ENCODE measurements at places on chromosomes 2 and 18.
A peak's percentile ranks its signal among the peaks of the same experiment; 100 is the strongest.

- H3K4me3 ChIP-seq, result no peak overlapping the region
- no peak for DNase-seq
- no peak overlapping the region for H3K27ac ChIP-seq
- no peaks in the 10 kb centered on the region for H3K27me3 ChIP-seq
- no peaks in the 10 kb centered on the region for H3K4me1 ChIP-seq
Observed at GRCh38 chr2:159076241-159076640, 107.8 kb downstream of the TANC1 start.

- no peaks in the 10 kb centered on the region for H3K27me3 ChIP-seq
- no peaks in the 10 kb centered on the region for H3K4me1 ChIP-seq
- H3K27ac ChIP-seq, result no peak overlapping the region
- H3K4me3 ChIP-seq, result no peak overlapping the region
Observed at GRCh38 chr18:35114305-35114704, 73.1 kb downstream of the MAPRE2 start.

GRCh38 chr2:138610201-138610953, 108.8 kb downstream of the SPOPL start:
- H3K4me1 ChIP-seq, result no peaks in the 10 kb centered on the region
- H3K27ac ChIP-seq, result no peak overlapping the region
- H3K36me3 ChIP-seq, result no peaks in the 10 kb centered on the region
- no peak for DNase-seq
- no peak overlapping the region for H3K4me3 ChIP-seq
- H3K27me3 ChIP-seq, result no peaks in the 10 kb centered on the region

DNA sequence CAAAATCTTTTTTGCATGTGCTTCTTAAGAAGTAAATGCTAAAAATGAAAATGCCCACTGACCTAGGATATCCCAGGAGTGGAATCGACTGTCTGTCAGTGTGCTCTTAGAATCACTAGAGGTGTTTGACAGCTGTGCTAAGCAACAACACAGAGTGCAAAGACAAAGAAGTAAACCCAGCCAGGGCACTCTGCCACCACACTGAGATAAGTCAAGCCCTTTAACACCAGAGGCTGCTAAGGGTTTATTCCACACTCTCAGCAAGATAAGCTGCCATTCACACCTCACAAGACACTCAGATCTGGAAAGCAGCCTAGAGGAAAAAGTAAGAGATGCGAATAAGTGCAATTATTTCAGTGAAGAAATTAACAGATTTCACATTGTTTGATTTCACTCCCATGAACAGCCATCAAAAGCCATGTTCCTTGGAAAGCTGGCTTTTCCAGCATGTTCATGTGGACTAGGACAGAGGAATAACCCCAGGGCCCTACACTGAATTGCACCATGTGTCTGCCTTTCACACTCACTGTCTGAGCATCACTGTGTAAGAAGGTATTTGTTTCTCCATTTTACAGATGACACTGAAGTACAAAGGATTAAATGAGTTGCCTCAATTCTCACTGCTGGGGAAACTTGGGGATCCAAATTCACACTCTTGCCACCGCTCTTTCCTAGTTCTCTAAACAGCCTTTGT, 6.0 kb upstream of the BMP10 start:
- H3K4me3 ChIP-seq, result no peak overlapping the region
- H3K27me3 ChIP-seq, result no peaks in the 10 kb centered on the region
- no peak overlapping the region for H3K27ac ChIP-seq
- DNase-seq, result peak; percentile 77
- H3K36me3 ChIP-seq, result no peaks in the 10 kb centered on the region

GRCh38 chr18:55748227-55748738, 160.3 kb upstream of the TCF4 start:
- DNase-seq, result peak; percentile 98
- no peak overlapping the region for H3K27ac ChIP-seq
- no peaks in the 10 kb centered on the region for H3K27me3 ChIP-seq
- no peaks in the 10 kb centered on the region for H3K36me3 ChIP-seq
- peaks cover 13% of the 10 kb centered on the region for H3K4me1 ChIP-seq
- no peak overlapping the region for H3K4me3 ChIP-seq

- no peak overlapping the region for H3K4me3 ChIP-seq
- H3K27ac ChIP-seq, result no peak overlapping the region
- DNase-seq, result no peak
- H3K4me1 ChIP-seq, result no peaks in the 10 kb centered on the region
Observed at GRCh38 chr2:239129147-239129920, 271.5 kb downstream of the HDAC4 start.

DNA sequence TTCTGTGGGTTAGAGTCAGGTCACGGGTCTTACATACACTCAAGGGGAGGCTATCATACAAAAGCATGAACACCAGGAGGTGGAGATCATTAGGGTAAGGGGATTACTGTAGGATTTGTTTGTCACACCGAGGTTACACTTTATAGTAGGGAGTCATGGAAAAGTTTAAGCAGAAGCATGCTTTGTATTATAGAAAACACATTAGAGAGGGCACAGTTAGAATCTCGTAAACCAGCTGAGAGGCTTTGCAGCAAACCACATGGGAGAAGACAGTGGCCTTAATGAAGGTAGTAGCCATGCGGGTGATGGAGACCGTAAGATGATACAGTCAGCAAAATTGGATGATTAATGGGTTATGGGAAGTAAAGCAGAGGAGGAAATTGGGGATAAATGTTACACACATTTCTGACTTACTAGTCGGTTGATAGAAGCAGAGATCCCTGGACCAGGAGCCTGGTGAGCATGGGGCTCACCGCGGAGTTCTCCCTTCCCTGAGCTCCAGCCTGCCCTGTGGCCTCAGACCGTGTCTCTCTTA, 75.6 kb downstream of the MAPRE2 start:
- H3K4me3 ChIP-seq, result no peak overlapping the region
- H3K27me3 ChIP-seq, result no peaks in the 10 kb centered on the region
- DNase-seq, result no peak
- H3K27ac ChIP-seq, result no peak overlapping the region

DNA sequence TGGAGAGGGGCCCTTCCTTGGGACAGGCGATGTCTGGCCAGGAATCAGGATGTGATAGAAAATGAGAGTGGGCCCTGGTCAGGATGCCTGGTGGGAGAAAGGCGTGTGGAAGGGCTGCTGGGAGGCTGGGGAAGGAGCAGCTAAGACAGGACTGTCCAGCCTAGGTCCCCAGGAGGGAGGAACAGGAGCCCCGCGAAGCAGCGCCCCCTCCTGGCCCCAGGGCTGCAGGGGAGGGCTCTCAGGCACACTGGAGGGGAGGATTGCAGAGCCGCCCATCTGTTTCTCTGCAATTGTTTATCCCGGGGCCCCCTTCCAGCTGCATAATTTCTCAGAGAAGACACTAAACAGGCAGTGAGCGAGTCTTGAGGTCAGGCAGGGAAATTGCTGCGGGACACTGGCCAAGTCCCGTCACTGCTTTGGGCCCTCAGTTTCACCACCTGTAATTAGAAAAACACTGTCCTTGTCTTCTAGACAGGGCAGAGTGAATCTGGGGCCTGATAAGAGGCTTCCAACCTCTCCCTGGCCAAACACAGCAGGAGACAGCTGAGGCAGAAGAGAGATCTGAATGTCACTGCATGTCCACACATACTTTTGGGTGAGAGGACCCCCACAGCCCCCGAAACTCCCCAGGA, 3.9 kb upstream of the NPPC start:
- no peak overlapping the region for H3K27ac ChIP-seq
- H3K27me3 ChIP-seq, result peaks cover 21% of the 10 kb centered on the region
- H3K36me3 ChIP-seq, result no peaks in the 10 kb centered on the region
- no peaks in the 10 kb centered on the region for H3K4me1 ChIP-seq
- no peak overlapping the region for H3K4me3 ChIP-seq
- DNase-seq, result peak; percentile 43

- no peaks in the 10 kb centered on the region for H3K4me1 ChIP-seq
- DNase-seq, result peak; percentile 11
- H3K27me3 ChIP-seq, result no peaks in the 10 kb centered on the region
- H3K27ac ChIP-seq, result no peak overlapping the region
- no peaks in the 10 kb centered on the region for H3K36me3 ChIP-seq
Observed at GRCh38 chr18:32920796-32921787, 148.3 kb upstream of the KLHL14 start.

- H3K36me3 ChIP-seq, result no peaks in the 10 kb centered on the region
- no peak overlapping the region for H3K4me3 ChIP-seq
- DNase-seq, result no peak
- H3K27me3 ChIP-seq, result no peaks in the 10 kb centered on the region
- no peak overlapping the region for H3K27ac ChIP-seq
Observed at GRCh38 chr2:98985905-98986666, 50.1 kb upstream of the CRACDL start.

- H3K27ac ChIP-seq, result no peak within 1 kb of the TSS
- no peaks in the 10 kb centered on the region for H3K4me1 ChIP-seq
- H3K27me3 ChIP-seq, result peaks cover 29% of the 10 kb centered on the region
- no peaks in the 10 kb centered on the region for H3K36me3 ChIP-seq
- H3K4me3 ChIP-seq, result no peak within 1 kb of the TSS
- peak; percentile 45 for DNase-seq
Observed at GRCh38 chr2:70790136-70790828, at the start of gene FIGLA. Gene FIGLA, minus strand, starts transcription at chr2:70790643. Its CDS starts 5 bp downstream, at chr2:70790638.

DNA sequence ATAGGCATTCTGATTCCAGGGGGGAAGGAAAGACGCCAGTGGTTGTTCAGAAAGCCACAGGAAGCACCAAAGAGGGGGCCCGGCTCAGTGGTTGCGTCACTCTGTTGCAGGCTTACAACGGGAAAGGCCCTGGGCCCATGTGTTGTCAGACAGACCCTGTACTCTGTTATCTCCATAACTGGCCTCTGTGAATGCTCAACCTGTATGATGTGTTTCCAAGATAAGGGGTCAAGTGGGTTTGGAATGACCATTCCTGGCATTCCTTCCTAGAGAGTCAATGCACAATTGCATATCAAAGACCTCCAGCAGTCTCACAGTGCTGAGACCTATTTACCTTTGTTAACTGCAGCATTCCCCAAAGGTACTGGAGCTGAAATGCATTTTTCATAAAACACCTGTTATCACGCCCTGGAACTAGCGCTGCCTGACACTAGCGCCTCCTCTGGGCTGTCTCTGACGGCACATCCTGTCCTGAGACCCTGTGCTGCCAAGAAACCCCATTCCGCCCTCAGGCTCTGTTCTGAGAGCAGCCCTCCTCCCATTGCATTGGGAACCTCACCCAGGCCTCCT, 13.2 kb upstream of the LRRFIP1 start:
- no peak overlapping the region for H3K4me3 ChIP-seq
- DNase-seq, result peak; percentile 100
- no peaks in the 10 kb centered on the region for H3K27me3 ChIP-seq
- peaks cover 29% of the 10 kb centered on the region for H3K4me1 ChIP-seq
- peak overlapping the region; percentile 93 for H3K27ac ChIP-seq
